ENCODE measurements at places on chromosomes 13 and 19.

DNA sequence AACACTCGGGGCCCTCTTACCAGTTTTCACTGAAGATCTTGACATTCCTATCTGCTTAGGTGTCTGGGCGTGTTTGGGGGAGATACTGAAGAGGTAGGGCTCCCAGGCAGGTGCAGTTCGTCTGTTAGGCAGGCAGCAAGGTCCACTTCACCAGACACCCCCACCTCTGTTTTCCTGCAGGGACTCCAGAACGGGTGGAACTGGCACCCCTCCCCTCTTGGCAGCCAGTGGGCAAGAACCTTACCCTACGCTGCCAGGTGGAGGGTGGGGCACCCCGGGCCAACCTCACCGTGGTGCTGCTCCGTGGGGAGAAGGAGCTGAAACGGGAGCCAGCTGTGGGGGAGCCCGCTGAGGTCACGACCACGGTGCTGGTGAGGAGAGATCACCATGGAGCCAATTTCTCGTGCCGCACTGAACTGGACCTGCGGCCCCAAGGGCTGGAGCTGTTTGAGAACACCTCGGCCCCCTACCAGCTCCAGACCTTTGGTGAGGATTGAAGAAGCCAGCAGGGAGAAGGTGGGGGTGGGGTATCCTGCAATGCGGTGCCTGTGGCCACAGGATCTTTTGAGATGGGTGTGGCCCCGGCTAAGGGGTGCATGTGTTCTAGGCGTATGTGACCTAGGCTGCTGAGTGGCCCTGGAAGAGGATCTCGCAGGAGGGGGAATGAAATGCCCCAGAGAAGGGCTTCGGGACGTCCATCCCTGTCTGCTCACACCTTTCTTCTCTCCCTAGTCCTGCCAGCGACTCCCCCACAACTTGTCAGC, 3.3 kb upstream of the ICAM4 start:
- DNase-seq: no peak

- DNase-seq: no peak
Measured at GRCh38 chr13:51594432-51594831, 10.2 kb downstream of the WDFY2 start.

GRCh38 chr19:54252243-54252642, 4.8 kb downstream of the LILRB5 start:
- no peak for DNase-seq

DNA sequence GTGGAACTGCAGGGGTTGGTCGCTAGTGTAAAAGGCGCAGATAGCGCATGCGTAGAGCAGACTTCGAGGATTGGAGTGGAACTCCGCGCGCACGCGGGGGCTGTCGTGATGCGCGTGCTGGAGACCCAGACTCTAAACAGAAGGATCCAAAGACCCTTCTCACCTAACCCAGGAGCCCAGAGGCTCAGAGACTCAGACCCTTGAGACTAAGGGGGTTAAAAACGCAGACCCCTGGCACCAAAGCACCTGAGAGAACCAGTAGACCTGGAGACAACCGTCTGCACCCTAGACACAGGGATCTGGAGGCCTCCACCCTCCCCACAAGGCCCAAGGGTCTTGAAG, 567 bp upstream of the CTU1 start:
- DNase-seq: no peak

- no peak for DNase-seq
Measured at GRCh38 chr13:37270226-37271001, 164.9 kb upstream of the CSNK1A1L start.

DNA sequence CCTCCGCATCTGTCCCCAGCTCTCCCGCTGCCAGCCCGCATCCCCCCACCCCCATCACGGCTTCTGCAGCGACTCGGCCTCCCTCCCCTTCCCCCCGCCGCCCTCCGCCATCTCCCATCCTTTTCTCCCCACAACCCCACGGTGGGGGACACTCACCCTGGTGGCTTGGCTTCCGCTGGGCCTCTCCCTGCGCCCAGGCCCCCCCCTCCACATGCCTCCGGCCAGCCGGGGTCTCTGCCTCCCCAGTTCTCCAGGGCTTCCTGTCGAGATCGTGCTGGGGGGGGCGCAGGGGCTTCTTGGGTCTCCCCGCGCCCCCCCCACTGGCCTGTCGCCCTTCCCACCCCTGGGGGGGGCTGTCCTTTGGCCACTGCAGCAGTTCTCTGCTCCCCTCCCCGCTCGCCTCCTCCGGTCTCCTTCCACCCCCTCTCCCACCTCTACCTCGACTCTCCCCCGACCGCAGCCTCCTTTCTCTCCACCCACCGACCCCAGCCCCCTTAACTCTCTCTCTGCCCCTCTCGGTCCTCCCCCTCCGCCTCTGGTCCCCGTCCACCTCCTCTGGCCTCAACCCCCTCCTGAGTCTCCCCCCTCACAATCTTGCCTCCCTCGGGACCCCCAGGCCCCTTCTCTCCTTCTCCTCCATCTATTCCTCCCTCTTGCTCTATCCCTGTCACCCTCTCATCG, 17.1 kb downstream of the LRRC4B start:
- DNase-seq: no peak

DNA sequence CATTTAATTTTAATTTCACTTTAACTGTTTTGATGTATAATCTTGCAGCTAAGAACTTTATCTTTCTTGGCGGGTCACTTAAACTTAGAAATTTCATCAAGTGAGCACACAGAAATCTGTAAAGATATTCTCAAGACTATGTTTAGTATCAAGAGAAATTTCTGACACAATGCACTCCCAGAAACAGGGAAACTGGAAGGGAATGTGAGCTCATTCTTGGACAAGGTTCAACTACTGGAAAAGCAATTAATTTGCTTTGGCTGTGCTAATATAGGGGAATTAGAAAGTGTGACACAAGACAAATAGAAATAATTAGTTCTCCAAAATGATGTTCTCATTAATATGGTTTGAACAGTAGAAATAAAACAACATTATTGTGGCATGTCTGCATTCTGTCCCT, 402.3 kb downstream of the DACH1 start:
- DNase-seq: no peak

DNA sequence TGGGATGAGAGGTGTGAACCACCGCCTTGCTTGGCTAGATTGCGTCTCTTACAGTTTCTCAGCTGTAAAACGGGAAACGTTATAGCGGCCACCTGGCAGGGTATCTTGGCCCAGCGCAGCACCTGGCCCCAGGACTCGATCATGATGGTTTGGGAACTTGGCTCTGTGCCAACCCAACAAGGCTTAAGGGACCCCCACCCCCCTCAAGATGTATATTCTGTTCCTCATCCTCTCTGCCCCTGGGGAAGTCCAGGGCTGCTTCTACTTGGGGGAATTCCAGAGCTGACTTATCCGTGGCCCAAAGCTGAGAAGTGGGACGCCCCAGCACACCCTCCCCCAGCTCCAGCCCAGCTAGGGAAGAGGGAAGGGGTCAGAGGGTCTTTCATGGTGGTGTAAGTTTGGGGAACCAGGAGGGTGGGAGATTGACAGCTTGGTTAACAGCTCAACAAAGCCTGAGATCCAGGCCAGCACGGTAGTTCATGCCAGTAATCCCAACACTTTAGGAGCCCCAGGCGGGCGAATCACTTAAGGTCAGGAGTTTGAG, 695 bp downstream of the ICAM1 start:
- no peak for DNase-seq

DNA sequence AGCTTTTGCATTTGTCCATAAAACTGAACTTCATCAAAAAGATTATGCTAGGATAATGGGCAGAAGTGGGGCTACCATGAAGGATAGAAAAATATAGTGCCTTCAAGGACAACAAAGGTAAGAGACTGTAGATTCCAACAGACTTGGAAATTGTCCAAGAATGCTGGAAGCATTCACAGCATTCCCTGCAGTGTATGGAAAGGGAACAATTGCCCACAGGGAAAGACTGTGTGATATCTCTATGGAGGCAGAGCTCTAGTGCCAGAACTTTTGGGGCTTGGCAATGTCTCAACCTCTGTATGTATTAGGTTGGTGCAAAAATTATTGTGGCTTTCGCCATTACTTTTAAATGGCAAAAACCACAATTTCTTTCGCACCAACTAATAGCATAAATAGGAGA, 1598.8 kb upstream of the MIR17HG start:
- DNase-seq: no peak

GRCh38 chr19:2624537-2625091, 77.9 kb downstream of the GNG7 start:
- no peak for DNase-seq

DNA sequence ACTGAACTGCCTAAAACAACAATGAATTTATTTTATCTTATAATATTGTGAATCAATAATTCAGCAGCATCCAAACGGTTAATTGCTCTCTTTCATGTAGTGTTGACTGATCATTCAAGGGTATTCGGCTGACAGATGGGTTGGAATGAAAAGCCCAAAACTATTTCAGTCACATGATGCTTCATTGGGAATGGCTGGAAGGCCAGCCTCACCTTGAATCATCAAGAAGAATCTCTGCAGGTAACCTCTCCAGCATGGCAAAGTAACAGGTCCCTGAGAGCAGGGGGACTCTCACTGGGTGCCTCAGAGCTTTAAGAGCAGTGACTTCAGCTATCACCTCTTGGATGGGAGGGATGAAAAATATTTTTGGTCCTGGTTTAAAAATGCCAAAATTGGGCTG, 1395.7 kb downstream of the OLFM4 start:
- no peak for DNase-seq
